ENCODE measurements at places on chromosomes 7 and 10.

DNA sequence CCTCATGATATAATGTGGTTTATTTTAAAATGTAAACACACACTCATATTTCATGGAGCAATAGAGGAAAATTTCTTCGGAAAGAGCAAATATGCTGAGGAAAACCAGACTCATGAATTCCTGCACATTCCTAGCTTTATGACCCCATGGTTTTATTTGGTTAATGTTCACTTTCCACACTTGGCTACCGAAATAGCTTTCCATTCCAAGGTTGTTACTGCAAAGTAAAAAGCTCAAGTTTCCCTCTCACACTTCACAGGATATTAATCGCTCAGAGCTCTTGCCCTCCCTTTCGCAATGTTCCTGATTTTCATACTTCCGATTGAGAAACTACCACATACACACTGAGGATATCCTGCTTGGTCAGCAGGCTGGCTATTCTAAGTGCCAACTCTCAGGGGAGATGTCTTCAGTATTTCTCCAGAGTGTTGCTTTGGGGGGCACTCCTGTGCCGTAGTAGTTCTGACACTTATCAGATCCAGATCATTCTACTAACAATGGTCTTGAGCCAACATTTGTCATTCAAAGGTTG, 77.5 kb upstream of the STEAP1B start:
- peaks cover 39% of the 10 kb centered on the region for H3K36me3 ChIP-seq
- DNase-seq = no peak
- peaks cover 10% of the 10 kb centered on the region for H3K4me1 ChIP-seq
- H3K27me3 ChIP-seq = peaks cover 19% of the 10 kb centered on the region

- no peak for DNase-seq
- no peaks in the 10 kb centered on the region for H3K27me3 ChIP-seq
- no peaks in the 10 kb centered on the region for H3K36me3 ChIP-seq
- H3K4me3 ChIP-seq = no peak overlapping the region
- no peaks in the 10 kb centered on the region for H3K4me1 ChIP-seq
Measured at GRCh38 chr10:122213766-122214165, 57.3 kb upstream of the BTBD16 start.

DNA sequence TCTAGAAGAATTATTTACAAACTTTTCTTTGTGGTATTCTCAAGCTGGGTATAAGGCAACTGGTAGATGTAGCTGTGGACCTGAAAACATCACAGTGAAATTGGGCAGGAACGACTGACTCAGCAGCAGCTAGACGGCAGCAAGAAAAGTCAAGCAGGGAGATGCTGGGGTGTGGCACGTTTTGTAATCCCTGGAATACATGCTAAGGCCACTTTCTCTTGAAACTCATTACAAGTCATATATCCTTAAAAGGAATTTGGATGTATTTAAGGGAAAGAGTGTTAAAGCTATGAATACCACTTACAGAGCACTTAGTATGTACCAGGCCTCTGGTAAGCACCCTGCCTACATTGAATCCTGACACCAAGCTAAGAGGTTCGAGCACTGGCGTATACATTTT, 17.4 kb downstream of the BEND7 start:
- H3K4me3 ChIP-seq = no peak overlapping the region
- H3K36me3 ChIP-seq = no peaks in the 10 kb centered on the region
- no peak overlapping the region for H3K27ac ChIP-seq
- DNase-seq = no peak
- H3K27me3 ChIP-seq = peaks cover 35% of the 10 kb centered on the region
- no peaks in the 10 kb centered on the region for H3K4me1 ChIP-seq

DNA sequence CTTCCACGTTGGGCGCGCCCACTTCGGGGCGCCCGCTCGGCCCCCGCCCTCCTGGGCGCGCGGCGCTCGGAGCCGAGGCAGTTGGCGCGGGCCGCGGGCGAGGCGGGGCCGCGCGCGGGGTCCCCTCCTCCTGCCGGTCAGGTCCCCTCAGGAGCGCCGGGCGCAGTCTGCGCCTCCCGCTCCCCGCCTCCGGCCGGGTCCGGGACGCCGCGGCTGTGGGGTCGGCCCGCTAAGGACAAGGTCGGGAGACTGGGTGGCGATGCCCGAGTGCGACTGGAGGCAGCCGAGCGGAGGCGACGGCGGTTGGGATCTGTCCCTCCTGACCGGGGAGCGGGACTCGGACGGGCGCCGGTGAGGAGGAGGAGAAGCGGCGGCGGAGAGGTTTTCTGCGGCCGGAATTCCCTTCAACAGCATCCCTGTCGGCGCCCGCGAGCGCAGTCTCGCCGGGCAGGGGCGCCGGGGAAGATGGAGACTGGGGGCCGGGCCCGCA, at the start of gene ATRNL1:
Gene ATRNL1 (plus strand): TSS at position 80 of the 490 bp plus-strand sequence. CDS start 386 bp downstream, at position 466.
- no peak within 1 kb of the TSS for H3K27ac ChIP-seq
- DNase-seq = no peak
- peaks cover 17% of the 10 kb centered on the region for H3K4me1 ChIP-seq
- H3K4me3 ChIP-seq = peak within 1 kb of the TSS; percentile 74
- peaks cover 2% of the 10 kb centered on the region for H3K36me3 ChIP-seq

- no peak overlapping the region for H3K4me3 ChIP-seq
- H3K27me3 ChIP-seq = peaks cover 5% of the 10 kb centered on the region
- peak overlapping the region; percentile 83 for H3K27ac ChIP-seq
- H3K36me3 ChIP-seq = peaks cover 39% of the 10 kb centered on the region
- H3K4me1 ChIP-seq = peaks cover 5% of the 10 kb centered on the region
Measured at GRCh38 chr7:1961701-1962276, 271.0 kb downstream of the MAD1L1 start.

GRCh38 chr7:6554848-6555247, 3.6 kb upstream of the GRID2IP start:
- DNase-seq = peak; percentile 29
- no peaks in the 10 kb centered on the region for H3K36me3 ChIP-seq
- peak overlapping the region; percentile 35 for H3K4me3 ChIP-seq
- H3K27ac ChIP-seq = peak overlapping the region; percentile 95
- H3K27me3 ChIP-seq = no peaks in the 10 kb centered on the region

DNA sequence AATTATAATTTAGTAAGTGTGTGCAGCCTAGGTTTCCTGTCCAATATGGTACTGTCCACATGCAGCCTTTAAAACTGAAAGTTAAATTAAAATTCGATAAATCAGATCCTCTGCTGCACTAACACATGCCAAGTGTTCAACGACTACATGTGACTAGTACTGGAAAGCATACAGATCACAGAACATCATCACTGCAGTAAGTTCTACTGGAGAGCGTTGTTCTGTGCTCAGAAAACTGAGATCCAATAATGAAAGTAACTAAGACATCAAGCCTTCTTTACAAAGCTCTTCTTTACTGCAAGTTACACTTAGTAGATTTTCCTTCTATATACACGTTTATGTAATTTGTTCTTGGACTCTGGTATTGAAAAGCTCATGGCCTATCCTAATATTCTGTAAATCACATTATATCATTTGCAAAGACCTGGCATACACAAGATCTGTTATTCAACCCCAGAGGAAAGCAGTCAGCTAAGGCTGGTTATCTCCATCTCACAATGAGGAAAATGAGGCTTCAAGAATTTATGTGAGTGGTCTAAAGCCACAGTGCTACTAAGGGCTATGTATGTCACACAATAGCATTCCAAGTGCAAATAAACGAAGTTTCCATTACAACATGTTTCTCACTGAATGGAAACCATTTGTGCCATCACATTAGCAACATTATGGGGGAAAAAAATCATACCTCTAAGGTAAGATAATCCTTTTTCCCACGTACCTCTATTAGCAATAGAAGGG, 77.6 kb downstream of the VPS41 start:
- DNase-seq = no peak
- no peaks in the 10 kb centered on the region for H3K4me1 ChIP-seq
- no peak overlapping the region for H3K4me3 ChIP-seq
- no peaks in the 10 kb centered on the region for H3K27me3 ChIP-seq
- H3K36me3 ChIP-seq = peaks cover 2% of the 10 kb centered on the region

DNA sequence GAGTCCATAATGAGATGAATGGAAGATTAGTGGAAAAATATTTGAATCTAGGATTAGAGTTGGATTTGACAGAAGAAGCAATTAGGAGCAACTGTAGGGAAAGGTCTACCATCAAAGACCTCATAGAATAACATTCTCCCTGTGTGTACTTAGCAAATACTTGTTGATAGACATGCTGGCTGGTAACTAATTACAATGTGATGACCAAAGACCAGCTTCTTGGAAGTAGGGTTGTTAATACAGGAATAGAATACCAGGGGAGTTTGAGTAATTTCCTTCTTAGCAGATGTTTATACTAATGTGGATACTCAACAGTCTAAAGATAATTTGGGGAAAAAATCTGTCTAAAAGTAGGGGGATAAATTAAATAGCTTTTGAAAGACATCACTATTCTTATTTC, 357.5 kb upstream of the BMPER start:
- no peak for DNase-seq
- no peaks in the 10 kb centered on the region for H3K36me3 ChIP-seq
- no peaks in the 10 kb centered on the region for H3K4me1 ChIP-seq
- H3K4me3 ChIP-seq = no peak overlapping the region

DNA sequence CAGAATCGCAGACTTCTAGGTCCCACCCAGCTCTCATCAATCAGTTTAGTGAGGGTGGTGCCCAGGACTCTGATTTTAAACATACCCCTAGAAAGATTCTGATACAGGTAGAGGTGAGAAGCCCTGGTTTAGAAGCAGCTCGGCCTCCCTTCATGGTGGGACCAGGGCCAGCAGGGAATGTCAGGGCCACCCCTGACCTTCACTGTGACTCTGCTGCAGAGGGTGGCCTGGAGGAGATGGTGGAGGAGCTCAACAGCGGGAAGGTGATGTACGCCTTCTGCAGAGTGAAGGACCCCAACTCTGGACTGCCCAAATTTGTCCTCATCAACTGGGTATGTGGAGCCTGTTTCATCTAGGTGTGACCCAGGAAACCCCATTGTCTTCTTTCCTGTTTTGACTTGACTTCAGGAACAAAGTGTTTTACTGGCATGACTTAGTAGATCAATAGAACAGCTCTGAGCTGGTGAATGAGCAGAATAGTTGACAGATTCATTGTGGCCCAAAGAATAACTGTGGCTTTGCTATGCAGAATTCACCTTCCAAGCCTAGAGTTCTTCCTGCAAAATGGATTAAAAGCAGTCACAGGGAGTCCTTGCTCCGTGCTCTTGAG, 7.2 kb downstream of the DBNL start:
- H3K27ac ChIP-seq = peak overlapping the region; percentile 85
- H3K27me3 ChIP-seq = no peaks in the 10 kb centered on the region
- no peak overlapping the region for H3K4me3 ChIP-seq
- no peak for DNase-seq
- H3K4me1 ChIP-seq = peaks cover 62% of the 10 kb centered on the region

- H3K36me3 ChIP-seq = peaks cover 7% of the 10 kb centered on the region
- no peaks in the 10 kb centered on the region for H3K27me3 ChIP-seq
- H3K27ac ChIP-seq = peak overlapping the region; percentile 89
- H3K4me3 ChIP-seq = peak overlapping the region; percentile 82
Measured at GRCh38 chr10:136465-136762, 1.2 kb downstream of the ZMYND11 start.

DNA sequence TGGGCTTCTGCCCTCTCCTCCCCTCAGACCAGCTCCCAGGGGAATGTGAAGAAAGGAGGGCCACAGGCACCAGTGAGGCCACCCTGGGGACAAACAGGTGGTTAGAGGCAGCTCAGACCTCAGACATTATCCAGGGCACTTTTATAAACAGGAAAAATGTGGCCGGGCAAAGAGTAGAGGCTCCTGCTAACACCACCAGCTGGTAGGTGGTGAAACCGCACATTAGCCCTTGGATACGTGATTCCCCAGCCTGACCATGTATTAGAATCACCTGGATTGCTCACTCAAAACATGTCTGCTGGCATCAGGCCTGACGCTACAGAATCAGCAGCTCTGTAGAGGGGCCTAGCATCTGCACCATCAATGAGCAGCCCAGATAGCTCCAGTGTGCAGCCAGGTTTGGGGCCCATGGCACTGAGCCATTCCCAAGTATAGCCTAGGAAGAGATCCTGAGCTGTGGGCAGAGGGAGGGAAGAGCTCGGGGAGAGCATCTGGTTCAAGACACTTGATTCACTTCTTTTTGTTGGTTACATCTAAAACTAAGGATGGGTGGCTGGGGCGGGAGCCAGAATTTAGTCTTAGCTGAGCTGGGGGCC, 37.1 kb downstream of the GPR26 start:
- H3K36me3 ChIP-seq = no peaks in the 10 kb centered on the region
- H3K27ac ChIP-seq = no peak overlapping the region
- no peak overlapping the region for H3K4me3 ChIP-seq
- DNase-seq = no peak
- no peaks in the 10 kb centered on the region for H3K27me3 ChIP-seq
- no peaks in the 10 kb centered on the region for H3K4me1 ChIP-seq

GRCh38 chr7:150999497-151000230, 8.8 kb downstream of the NOS3 start:
- no peak for DNase-seq
- H3K36me3 ChIP-seq = peaks cover 20% of the 10 kb centered on the region
- peaks cover 4% of the 10 kb centered on the region for H3K27me3 ChIP-seq
- H3K4me1 ChIP-seq = peaks cover 37% of the 10 kb centered on the region

GRCh38 chr7:141468341-141468740, 82.9 kb upstream of the AGK start:
- no peak overlapping the region for H3K4me3 ChIP-seq
- no peak for DNase-seq
- H3K27me3 ChIP-seq = peaks cover 16% of the 10 kb centered on the region
- H3K27ac ChIP-seq = no peak overlapping the region
- H3K36me3 ChIP-seq = no peaks in the 10 kb centered on the region

DNA sequence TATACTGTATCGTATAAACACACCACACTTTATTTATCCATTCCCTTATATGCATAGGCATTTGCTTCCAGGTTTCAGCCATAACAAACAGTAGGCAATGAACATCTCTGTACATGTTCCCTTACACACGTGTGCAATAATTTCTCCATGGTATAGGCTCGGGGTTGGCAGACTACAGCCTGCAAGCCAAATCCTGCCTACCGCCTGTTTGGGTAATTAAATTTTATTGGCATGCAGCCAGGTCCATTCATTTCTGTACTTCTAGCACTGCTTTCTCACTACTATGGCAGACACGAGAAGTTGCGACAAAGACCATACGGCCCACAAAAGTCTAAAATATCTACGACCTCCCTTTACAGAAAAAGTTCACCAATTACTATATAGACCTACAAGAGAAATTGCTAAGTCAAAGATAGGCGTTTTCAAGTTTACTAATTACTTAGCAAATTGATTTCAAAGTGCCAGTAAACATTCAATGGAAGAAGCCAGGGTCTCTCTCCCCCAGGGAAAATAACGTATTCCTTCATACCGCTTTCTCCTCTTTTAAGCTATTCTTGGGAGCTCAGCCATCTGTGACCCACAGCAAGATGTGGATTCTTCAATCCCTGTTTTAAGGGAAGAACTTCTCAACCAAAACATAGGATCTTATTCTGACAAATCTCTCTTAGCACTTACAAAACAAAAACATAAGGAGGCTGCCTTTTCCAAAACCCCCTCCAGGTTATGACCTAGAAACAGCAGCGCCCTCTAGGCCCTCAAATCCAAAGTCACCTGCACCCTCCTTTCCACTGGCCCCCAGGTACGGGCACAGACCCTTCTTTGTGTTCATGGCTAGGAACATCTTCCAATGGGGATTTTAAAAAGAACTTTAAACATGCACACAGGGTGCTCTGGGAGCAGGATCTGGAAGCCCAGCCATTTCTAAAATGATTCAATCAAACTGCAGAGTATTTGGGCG, 100.5 kb downstream of the FGFR2 start:
- H3K4me1 ChIP-seq = no peaks in the 10 kb centered on the region
- H3K27me3 ChIP-seq = no peaks in the 10 kb centered on the region
- no peak for DNase-seq
- no peaks in the 10 kb centered on the region for H3K36me3 ChIP-seq

- H3K4me3 ChIP-seq = no peak overlapping the region
- DNase-seq = no peak
- no peaks in the 10 kb centered on the region for H3K27me3 ChIP-seq
- no peak overlapping the region for H3K27ac ChIP-seq
Measured at GRCh38 chr7:7861211-7861633, 107.4 kb upstream of the GLCCI1 start.

Data from activated naive CD4-positive, alpha-beta T cell treated with anti-CD3 and anti-CD28 coated beads, Interleukin-2, amount 10 ng/mL, durations not matched to agents 7 days and 5 days (primary cell).